ENCODE measurements at places on chromosomes 2 and 18. TPM values are rescaled to one million over a fixed set of nuclear protein-coding genes. Genes with fewer than 3 reads are reported as not detected.

DNA sequence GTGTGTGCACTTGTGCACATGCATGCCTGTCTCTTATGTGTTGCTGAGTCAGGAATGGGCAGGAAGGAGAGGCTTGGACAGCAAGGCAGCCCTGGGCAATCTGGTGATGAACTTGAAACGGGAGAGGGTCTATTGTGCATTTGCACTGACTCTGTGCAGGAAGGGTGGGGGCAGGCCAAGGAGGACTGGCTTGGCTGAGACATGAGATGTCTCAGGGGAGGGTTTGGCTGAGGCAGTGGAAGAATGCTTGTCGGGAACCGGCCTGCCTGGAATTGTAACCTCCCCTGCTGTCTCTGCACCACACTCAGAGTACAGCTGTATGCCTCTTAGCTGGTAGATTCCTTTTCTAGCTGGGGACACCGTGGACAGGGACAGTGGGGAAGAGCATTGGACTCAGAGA, 176.1 kb upstream of the TNP1 start:
- peak; percentile 33 for DNase-seq

- no peak for DNase-seq
Measured at GRCh38 chr18:65221115-65221514, 529.7 kb upstream of the CDH7 start.

DNA sequence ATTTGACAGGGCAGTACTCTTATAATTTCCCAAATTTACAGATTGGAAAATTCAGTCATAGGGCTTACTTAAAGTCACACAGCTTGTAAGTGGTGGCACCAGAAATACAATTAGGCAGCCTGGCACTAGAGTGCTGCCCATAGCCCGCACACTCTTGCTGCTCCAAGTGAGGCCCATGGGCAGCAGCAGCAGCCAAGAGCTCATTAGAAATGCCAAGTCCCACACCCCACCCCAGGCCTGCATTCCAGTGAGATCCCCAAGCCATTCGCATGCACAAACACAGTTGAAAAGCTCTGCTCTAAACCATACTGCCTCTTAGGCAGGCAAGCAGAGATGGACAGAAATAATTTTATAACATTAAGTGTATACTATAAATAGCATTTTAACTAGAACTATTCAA, 379.3 kb upstream of the PKDCC start:
- no peak for DNase-seq

DNA sequence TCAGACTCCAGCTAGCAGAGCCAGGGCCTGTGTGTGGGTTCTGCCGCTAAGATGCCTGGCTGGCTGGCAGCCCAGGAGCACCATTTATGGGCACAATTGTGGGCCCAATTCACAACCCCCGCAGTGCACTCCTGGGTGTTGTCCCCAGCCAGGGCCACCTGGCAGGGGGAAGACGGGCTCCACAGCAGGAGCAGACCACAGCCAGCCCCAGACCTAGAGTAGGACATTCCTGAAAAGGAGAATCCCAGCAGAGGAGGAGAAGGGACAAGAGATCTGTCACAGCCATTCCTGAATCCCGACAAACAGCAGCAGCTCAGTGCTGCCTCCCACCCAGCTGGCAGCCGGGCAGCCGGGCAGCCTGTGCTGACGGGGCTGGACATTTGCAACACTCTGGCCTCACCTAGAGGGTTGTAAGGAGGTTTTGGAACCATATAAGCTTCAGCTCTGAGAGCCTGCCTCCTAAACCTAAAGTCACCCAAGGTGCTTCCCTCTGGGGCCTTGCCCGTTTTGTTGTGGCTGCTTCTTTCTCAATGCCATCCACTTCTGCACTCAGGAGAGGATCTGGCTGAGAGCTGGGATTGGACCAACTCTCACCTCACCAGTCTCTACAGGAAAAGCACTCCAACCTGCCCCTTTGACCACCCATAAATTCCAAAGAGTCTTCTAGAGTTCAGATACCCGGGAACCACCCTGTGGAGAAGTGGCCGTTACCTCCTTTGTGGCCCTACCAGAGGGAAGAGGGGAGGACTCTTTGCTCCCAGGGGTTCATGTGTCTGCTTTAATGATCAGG, 4.1 kb upstream of the TMEM177 start:
- DNase-seq: no peak

DNA sequence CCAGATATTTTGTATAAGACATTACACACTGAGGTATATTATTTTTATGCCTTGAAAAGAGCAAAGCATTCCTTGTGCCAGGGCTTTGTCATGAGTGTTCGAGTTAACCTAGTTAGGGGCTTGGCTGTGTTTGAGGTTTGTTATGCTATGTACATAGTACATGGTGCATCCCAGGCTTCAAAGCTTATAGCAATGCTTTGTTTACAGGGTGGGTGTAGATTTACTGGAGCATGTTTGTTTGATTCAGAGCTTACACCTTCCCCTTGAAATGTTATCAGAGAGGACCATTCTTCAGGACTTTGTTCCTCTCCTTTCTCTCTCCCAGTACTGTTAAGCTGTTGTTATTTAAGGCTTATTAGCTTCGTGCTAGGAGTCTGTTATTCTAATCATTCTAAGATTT, 738.7 kb upstream of the LRRTM4 start:
- DNase-seq: no peak

RBM44 gene
- total RNA-seq: not detected

TSPYL6 gene
- not detected for total RNA-seq

GRCh38 chr2:216474925-216475670, 23.5 kb upstream of the RPL37A start:
- DNase-seq: no peak

CNGA3 gene
- total RNA-seq: not detected

GRCh38 chr18:78410094-78410786, 569.4 kb upstream of the SALL3 start:
- DNase-seq: no peak

GRCh38 chr2:235049069-235049468, 97.3 kb downstream of the SH3BP4 start:
- DNase-seq: no peak

POLR1A gene
- 8.9 TPM for total RNA-seq

DNA sequence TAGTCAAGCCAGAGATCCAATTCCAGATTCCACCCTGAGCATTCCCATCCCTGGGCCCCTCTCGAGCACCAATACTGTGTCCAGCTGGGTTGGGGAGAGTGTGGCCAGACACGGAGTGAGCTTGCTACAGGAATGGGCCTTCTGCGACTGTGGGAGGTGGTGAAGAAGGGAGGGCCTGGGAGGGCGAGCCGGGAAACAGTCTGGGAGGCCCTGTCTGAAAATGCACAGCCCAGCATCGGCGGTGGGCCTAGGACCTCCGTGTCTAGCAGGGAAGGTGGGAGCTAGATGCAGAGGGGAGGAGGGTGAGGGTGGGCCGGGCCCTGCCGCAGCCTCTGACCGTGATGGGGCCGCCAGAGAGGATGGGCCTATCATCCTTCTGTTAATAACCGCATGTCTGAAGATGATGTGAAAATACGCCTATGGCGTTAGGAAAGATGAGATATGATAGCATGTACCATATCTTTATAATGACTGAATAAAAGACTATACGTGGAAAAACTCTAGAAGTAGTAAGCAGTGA, 1.9 kb upstream of the OTOS start:
- no peak for DNase-seq

- no peak for DNase-seq
Measured at GRCh38 chr2:45647986-45648520, 3.4 kb upstream of the PRKCE start.

LRRC30 gene
- not detected for total RNA-seq

GPBAR1 gene
- not detected for total RNA-seq

DNA sequence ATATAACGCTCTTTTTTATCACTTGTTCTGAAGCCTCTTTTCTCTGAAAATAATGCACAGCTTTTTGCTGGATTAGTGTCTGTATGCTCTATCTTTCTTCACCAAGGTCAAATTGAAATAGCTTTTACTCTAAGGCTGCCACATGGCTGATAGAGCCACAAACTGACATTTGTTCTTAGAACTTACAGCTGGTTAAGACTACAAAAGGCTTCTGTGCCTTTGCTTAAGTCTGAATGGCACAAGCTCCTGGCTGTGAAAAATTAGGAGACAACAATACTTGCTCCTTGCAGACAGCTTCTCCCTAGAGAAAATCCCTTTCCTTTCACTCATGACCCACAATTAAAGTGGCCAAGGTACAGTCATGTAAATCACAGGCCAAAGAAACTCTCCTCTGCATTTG, 515.3 kb downstream of the DSC3 start:
- DNase-seq: no peak

- no peak for DNase-seq
Measured at GRCh38 chr2:64260817-64261216, 116.6 kb upstream of the PELI1 start.

DNA sequence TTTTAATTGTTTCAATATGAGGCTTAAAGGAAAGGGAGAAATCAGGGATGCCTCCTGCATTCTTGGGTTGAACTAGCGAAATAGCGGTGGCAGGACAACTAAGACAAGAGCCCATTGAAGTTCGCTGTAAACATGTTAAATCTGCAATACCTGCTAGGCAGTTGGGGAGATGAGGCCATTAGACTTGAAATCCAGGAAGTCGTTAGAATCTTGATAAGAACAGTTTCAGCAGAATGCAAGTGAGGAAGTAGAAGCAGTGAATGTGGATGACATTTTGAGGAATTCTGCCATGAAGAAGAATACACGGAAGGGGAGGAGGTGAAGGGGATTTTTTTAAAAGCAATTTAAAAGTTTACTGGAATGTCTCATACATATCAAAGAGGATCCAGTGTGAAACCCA, 109.7 kb downstream of the LPIN1 start:
- no peak for DNase-seq

GRCh38 chr18:74831571-74832250, 234.0 kb downstream of the ZNF407 start:
- no peak for DNase-seq

- DNase-seq: no peak
Measured at GRCh38 chr2:134225841-134226240, 28.0 kb upstream of the MGAT5 start.

LOXHD1 gene
- total RNA-seq: not detected

DNA sequence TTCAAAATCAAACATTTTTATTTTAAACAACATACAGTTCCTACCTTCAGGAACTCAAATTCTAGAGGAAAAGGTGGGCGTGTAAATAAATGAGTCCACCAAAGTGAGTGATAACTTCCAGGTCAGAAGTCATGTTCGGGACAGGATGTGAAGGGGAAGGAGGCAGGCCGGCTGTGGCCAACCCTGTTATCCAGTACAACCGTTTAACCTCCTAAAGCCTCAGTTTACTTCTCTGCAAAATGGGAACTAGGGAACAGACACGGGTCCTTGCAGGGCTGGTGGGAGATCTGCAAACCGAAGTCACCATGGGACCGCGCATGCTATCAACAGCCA, 373 bp downstream of the EIPR1 start:
- DNase-seq: peak; percentile 35

- peak; percentile 21 for DNase-seq
Measured at GRCh38 chr2:110948027-110948674, 172.6 kb upstream of the BCL2L11 start.

DNA sequence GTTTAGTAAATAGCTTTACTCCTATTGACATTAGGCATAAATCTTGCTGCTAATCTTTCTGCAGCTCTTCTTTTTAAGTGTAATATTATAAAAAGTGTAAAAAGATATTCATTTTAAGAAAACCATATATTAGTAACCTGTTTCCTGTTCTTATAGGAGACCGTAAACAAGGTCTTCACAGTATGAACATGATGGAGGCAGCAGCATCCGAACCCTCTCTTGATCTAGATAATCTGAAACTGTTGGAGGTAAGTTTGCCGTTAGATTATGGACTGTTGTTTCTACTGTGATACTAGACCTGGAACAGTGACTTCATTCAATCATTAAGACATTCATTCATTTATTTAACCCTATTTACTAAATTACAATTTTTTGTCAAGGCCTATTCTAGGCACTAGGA, 120.0 kb upstream of the FAM117B start:
- DNase-seq: no peak

GRCh38 chr2:139031722-139032121, 251.5 kb upstream of the NXPH2 start:
- DNase-seq: peak; percentile 15

GRCh38 chr18:63879709-63880108, 7.8 kb upstream of the SERPINB2 start:
- no peak for DNase-seq

- no peak for DNase-seq
Measured at GRCh38 chr2:129205766-129206165, 773.7 kb upstream of the RAB6C start.

DNA sequence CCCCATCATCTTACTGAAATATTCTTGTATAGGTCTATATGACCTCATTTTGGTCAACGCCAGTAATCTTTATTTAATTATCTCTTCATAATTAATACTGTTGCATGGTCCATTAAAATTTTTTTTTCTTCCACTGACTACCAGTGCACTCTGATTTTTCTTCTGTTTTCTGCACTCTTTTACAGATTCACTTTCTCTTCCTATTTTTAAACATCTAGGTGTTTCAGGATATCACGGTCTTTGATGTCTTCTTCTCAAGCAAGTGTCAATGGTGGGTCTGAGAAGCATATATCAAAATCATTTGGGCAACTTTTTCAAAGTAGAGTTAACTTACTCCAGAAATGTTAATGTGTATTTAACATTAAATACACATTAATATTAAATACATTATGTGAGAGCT, 51.4 kb downstream of the CCDC141 start:
- DNase-seq: no peak

GRCh38 chr2:158969715-158970240, 1.3 kb downstream of the TANC1 start:
- peak; percentile 26 for DNase-seq

DNA sequence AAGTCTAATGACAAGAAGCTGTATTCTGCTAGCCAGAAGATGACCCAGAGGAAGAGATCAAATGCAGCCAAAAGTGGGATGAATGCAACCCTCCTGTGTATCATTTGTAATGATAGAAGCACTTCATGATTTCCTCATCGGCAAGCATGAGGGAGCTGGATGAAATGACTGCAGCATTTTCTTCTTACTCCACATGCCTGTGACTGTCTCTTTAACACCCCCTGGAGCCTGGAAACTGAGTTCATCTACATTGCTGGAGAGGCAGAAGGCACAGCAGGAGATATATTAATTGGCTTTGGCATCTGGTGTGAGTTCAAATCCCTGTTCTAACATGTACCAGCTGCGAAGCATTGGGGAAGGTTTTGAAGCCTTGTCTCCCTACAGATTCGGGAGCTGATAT, 37.7 kb downstream of the ID2 start:
- DNase-seq: no peak

MYO7B gene
- total RNA-seq: 0.89 TPM

CDH7 gene
- not detected for total RNA-seq

KRTCAP3 gene
- total RNA-seq: not detected

DNA sequence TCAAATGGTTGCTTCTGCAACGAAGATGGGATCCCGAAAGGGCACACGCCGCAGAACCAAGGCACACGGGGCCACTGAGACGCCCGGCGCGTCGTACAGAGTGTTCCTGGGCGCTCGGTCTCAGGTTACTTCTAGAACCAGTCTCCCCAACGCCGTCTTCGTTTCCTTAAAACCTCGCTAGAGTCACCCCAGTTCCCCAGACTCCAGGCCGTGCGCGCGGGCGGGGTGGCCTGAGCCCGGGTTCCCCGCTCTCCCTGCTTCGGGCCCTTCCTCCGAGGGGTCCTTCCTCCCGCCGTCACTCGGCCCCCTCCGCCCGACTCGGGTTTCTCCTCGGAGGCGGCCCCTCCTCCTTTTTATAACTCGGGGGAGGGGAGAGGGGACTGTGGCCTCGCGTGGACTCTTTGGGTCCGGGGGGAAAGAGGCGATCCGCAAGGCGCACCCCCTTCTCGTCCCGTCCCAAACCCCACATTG, 774 bp upstream of the FZD7 start:
- peak; percentile 60 for DNase-seq

CIB4 gene
- total RNA-seq: not detected

MYO3B gene
- total RNA-seq: not detected

CXCR4 gene
- not detected for total RNA-seq

SERPINB4 gene
- not detected for total RNA-seq

Data from MG63 (cell line).